Hematopoietic multipotent progenitor cell treated with erythropoietin and hydrocortisone succinate and interleukin-3 and kit ligand, for 4 days (in vitro differentiated cells): ENCODE measurements at places on chromosomes 11 and 22.

- DNase-seq, result no peak
Measured at GRCh38 chr11:114478001-114478410, 38.7 kb downstream of the REXO2 start.

DNA sequence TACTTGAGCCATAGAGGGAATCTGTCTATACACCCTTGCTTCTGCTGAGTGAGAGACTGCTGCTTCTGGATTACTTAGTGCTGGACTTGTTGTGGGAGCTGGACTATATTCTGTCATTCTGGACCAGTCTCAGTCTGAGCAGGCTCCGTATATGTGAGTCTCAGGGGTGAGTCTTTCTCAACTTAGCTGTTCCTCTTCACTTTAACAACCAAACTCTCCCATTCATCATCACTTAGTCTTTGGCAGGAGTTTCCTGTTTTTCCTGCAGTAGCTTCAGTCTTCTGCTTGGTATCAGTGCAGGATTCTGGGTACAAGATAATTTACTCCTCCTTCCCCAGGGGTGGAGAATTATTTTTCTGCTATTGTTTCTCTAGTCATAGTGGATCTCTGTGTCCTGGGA lies 779.5 kb downstream of the METTL15 start:
- DNase-seq, result no peak

DNA sequence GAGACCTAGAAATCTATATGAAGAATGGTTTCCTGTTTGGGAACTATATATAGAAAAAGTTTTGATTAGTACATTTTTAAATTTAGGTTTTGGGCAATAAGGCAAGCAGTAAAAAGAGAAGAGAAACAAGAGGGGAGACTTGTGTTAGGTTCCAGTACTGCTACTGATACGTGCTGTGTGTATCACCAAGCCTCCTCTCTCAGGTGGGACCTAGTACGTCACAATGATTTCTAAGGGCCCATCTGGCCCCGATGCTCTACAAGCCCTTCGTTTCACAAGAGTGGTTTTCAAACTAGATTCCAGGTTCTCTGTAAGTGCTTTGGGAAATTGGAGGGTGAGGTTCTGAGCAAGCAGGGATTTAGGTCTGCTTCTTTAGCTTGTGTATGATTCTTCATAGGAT lies 39.2 kb downstream of the USP35 start:
- no peak for DNase-seq

DNA sequence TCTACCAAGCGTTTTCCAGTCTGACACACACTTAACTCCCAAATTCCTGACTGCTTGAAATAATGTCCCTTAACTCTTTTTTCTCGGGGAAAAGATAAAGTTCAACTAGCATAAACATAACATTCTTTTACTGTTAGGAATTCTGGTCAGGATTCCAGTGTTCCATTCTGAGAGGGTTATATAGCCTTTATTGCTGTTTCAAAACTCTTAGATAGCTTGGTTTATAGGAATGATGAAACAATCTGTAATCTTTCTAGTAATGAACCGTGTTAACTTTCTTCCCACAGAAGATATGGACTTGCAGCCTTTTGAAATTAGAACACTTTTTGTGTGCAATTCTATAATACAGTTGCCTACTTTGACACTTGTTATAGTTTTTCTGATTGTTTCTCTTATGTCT lies 8.6 kb downstream of the REXO2 start:
- DNase-seq, result no peak

- peak; percentile 93 for DNase-seq
Measured at GRCh38 chr11:65425105-65425970, 2.7 kb downstream of the NEAT1 start.

DNA sequence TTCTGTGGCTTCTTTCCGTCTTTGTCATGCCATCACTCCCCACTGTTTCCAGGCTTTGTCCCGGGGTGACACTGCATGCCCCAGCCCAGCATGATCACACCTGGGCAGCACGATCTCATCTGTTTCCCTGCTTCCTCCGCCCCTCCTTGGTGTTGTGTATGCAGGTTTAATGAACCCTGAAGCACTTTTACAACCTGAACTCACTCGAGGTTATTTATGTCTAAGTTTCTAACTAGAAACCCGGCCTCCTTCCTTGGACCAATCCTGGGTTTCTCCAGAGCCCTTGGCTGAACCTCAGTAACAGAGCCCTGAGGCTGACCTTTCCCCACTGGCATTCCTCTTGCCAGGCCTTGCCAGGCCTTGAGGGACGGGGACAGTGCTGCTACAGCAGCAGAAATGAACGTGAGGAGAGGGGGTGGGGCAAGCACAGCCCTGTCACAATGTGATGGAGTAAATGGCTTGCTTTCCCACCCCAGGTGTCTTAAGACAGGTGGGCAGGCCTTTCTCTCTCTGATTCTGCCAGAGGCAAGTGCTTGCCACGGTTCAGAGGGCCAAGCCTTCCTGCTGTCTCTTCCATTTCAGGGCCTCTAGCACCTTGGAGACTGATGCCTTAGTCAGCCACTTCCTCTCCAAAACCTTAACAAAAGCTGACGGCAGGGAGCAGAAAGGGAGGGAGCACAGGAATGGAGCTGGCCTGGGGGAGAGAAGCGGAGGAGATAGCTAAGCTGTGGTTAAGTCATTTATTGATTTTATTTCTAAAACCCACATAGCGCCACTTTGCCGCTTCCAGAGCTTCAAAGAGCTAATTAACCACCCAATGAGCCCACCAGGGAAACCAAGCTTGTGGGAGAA lies 3.1 kb upstream of the PYGM start:
- DNase-seq, result no peak

GRCh38 chr11:95764267-95764898 lies 25.2 kb downstream of the FAM76B start:
- peak; percentile 90 for DNase-seq

DNA sequence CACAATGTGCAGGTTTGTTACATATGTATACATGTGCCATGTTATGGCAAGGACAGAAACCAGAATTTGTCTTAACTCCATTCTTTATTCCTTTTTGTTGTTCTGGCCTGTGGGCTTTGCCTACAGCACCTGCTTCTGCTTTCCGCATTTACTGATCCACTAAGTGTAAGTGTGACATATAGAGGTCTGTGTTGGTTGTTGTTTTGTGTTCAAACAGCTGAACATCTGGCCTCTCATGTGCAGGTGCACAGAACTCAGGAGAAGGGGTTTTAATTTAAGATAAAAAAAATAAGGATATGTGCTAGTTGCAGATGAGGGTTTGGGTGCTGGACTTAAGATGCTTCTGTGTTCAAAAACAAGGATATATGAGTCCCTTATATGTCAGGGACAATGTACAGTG lies 85.8 kb upstream of the RAG2 start:
- no peak for DNase-seq

DNA sequence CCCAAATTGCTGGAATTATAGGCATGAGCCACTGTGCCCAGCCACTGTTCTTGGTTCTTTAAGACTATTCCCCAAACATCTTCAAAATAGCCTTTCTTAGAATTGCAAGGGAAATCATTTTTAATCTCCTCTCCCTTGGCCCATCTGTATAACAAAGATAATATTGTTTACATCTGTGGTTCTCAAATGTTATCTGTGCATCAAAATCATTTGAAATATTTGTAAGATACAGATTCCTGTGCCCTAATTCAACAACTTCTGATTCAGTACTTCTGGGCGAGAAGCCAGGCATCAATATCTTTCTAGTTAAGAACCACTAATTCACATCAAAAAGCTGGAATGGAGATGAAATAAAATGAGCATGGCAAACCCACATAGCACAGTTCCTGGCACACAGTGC lies 83.0 kb downstream of the TMPRSS5 start:
- no peak for DNase-seq

DNA sequence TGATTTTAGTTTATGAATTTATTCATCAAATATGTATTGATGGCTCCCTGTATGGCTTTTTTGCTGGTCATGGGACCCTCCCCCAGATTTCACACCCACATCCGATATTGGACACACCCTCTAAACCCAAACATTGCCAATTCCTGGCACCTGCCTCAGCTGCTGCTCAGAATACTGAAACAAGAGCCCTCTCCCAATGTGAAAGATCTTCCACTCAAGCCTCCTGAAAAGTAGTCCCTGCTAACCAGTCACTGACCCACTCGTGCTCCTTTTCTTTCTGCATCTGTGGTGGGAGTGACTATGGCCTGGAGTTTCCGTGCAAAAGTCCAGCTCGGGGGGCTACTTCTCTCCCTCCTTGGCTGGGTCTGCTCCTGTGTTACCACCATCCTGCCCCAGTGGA lies at the start of gene CLDN25:
TSS of gene CLDN25 (plus strand) at position 301 of the 400 bp plus-strand sequence. CDS start at position 301, 0 bp downstream.
- no peak for DNase-seq

DNA sequence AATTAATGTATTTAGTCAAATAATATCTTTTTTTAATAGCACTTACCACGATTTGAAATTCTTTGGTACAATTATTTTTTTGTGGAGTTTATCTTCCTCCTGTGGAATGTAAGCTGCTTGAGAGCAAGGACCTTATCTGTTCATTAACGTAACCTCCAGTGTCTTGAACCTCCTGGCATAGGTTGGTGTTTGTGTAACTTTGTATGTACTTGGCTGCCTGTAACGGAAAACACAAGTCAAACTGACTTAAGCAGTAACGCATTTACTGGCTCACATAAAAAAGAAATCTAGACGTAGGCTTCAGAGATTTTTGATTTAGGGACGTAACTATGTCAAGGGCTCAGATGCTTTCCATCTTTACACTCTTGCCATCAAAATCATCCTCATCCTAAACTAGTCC lies 56.1 kb downstream of the ARHGEF12 start:
- no peak for DNase-seq

- DNase-seq, result no peak
Measured at GRCh38 chr11:93564895-93565294, 21.7 kb upstream of the SMCO4 start.

DNA sequence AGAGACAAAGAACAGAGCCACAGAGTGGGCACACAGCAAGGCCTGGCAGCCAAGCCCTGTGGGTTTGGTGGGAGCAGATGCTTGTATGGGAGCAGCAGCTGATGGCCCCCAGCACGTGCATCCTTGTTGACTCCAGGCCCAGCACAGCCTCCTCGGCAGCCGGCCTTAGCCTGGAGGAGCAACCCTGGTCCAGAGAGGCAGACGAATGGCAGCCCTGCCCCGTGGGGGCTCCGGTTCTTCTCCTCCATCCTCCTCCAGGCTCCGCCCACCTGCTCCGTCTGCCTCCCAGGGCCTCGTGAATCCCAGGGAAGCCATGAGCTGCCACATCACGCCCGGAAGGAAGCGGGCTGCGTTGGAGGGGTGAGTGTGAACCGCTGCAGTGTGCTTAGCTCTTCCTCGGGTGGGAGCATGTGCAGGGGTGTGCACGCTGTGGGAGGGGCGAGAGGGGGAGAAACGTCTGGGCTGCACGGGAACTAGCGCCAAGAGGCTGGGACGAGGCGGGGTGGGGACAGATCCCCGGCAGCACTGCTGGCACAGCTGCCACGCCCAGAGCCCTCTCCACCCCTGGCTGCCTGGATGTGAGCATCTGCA lies 36.3 kb upstream of the JAM3 start:
- peak; percentile 40 for DNase-seq

- DNase-seq, result no peak
Measured at GRCh38 chr11:113077379-113077778, 116.2 kb downstream of the NCAM1 start.

- DNase-seq, result no peak
Measured at GRCh38 chr11:107202241-107202640, 184.0 kb upstream of the GUCY1A2 start.

DNA sequence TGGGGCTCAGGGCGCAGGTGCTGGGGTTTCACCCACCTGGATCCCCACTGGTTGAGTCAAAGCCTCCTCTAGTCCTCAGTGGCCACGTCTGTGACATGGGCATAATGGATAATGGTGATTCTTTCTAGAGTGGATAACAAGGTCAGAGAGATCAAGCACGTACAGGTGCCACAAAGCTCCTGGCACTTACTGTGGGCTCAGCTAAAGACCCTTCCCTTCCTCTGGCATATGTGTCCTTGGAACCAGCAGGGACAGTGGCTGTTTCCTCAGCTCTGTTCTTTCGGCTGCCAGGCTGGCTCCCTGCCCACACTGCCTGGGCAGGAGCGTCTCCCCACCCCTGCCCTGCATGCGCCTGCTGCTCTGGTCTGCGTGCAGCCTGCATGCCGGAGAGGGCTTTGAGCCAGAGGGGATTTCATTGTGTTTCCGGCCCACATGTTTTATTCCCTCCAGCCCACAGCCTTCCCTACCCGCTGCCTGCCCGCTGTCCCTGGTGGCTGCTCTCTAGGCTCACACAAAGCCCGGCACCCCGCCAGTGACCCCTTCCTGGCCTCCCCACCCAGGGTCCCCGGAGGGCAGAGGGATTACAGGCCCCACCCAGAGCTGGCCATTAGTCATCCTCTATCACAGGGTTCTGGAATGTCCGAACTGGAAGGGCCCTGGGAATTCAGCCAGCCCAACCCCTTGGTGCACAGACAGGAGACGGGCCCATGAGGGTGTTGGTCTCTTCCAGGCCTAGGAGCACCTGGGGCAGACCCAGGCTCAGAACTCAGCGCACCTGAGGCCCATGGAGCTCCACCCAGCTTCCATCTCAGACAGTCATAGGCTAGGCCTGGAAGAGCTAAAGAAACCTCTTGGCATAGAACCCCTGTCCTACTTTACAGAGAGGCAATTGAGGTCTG lies 55.3 kb upstream of the GCAT start:
- DNase-seq, result no peak

DNA sequence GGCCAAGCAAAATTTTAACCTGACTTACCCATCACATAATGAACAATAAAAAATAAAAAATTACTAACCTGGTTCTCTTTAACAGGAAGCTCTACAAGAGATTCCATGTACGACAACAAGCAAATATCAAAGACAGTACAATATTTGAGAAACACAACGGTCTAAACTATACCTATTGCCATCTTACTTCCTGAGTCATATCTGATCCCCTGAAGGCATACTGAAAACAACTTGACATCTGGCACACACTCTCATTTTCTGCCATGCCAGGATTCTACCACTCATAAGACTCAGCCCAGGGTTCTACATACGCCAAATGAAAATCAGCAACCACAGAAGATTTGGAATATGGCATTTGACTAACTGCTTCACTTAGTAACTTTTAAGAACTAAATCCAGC lies 13.8 kb downstream of the DENND5A start:
- no peak for DNase-seq

DNA sequence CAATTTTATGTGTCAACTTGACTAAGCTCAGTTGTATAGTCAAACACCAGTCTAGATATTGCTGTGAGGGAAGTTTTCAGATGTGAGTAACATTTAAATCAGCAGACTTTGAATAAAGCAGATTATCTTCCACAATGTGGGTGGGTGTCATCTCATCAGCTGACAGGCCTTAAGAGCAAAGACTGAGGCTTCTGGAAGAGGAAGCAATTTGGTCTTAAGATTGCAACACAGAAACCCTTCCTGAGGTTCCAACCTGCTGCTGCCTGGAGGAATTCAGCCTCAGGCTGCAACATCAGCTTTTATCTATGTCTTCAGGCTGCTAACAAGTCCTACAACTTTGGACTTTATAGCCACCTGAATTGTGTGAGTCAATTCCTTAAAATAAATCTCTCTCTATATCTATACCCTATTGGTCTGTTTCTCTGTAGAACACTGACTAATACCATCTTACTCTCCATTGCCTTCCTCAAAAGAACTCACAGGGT lies 277.2 kb upstream of the PLET1 start:
- peak; percentile 56 for DNase-seq
